ENCODE measurements at places on chromosomes 6 and 20.

DNA sequence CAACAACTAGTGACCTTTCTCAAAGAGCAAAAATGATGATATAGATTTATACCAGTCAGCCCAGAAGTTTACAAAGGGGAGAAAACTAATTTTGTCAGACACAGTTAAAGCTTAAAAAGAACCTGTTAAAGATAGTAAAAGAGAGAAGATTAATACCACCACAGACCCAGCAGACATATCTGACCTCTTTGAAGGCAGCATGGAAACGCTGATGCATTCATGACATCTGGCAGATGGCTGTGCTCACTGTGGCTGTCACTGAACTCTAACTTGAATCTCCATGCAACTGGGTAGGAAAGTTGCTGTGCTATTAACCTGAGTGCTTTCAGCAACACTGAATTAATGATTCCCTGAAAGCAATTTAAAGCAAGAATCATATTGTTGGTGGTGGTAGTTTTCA is 159.8 kb upstream of the PRDM1 start:
- no peak for DNase-seq

DNA sequence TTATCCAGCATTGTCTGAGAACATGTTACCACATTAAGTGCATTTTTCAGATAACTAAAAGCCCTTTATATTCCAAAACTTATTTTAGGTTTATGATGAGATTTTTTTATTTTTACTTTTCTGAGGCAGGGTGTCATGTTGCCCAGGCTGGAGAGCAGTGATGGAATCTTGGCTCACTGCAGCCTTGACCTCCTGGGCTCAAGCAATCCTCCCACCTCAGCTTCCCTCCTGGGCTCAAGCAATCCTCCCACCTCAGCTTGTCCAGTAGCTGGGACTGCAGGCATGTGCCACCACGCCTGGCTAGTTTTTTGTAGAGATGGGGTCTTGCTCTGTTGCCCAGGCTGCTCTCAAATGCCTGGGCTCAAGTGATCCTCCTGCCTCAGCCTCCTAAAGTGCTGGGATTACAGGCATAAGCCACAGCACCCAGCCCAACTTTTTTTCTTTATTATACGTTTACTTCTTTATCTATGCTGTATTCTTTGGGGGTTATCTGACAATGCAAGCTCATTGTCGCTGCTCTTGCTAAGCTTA is 6.2 kb downstream of the DYNLT1 start:
- DNase-seq, result no peak

DNA sequence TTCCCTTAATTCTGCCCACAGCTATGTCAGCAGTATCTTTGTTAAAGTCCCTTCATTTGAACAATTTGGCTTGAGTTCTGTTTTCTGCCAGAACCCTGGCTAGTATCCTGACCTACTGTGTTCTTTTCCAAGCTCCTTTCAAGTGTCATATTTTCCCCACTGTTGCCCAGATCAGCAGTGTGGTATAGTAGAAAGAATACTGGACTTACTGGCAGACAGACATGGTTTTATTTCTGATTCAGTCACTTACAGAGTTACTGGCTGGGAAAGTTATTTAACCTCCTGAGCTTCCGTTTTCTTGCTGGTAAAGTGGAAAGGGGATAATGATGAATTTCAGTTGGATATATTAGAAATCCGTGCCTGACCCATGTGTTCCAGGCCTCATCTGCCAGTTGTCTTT is 39.8 kb upstream of the RAB23 start:
- DNase-seq, result no peak

DNA sequence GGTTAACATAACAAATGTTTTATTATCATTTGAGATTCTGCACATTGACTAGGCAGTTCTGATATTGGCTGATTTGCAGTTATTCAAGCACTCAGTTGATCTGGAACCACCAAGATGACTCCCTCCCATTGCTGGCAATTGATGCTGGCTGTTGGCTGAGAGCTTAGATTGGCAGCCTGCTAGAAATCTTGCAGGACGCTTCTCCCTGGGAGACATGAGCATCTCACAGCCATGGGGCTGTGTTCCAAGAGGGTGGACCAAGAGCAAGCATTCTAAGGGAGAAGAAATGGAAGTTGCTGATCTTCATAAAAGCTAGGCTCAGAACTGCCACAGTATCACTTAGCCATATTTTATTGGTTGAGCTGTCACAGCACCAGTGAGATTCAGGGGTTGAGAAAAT is 233.4 kb upstream of the ID4 start:
- no peak for DNase-seq

DNA sequence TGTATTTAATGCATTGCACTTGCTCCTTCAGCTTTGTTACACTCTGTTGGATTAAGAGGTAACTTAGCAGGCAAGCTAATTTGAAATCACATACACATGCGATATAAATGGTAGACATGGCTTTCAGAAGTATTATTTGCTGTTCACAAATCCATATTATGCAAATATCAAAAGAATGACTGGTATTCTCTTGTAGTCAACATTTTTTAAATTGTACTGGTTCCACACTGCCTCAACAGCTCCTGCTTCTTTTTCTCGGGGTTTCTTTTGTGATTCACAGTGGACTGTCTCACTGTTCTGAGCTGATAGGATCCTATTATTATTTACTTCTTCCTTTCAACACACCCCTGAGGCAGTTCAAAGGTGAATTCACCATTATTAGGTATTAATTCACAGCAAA is 927.4 kb downstream of the KIF16B start:
- no peak for DNase-seq

DNA sequence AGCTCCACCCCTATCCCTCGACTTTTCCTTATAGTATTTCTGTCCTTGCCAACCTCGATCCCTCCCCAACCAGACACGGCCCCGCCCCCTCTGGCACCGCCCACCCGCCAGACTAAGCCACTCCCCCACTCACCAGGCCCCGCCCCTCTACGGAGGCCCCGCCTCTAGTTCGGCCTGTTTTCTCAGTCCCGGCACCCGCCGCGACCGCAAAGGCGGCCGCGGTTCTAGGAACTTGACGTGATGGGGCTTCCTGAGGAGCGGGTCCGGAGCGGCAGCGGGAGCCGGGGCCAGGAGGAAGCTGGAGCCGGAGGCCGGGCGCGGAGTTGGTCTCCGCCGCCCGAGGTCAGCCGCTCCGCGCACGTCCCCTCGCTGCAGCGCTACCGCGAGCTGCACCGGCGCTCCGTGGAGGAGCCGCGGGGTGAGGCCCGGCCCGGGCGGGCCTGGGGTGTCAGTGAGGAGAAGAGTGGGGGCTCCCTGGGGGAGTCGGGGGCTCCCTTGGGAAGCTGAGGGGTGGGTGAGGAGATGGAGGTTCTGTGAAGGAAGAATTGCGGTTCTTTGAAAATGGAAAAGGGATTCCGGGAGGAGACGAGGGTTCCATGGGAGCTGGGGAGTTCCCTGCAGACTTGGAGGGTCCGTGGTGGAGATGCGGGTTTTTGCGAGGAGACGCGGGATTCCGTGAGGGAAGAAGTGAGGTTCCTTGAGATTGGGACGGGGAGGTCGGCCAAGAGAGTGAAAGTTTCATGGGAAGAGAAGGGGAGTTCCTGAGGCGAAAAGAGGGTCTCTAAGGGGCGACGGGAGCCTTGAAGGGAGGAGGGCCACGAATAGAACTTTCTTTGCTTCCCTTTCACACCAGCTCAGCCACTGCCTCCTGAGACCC is at the start of gene ACSS2:
ACSS2 (plus strand) TSS at position 207 of the 877 bp plus-strand sequence; CDS start at position 241, 34 bp downstream.
- DNase-seq, result peak; percentile 97

- peak; percentile 47 for DNase-seq
Observed at GRCh38 chr6:104682722-104683643, 176.7 kb downstream of the HACE1 start.

DNA sequence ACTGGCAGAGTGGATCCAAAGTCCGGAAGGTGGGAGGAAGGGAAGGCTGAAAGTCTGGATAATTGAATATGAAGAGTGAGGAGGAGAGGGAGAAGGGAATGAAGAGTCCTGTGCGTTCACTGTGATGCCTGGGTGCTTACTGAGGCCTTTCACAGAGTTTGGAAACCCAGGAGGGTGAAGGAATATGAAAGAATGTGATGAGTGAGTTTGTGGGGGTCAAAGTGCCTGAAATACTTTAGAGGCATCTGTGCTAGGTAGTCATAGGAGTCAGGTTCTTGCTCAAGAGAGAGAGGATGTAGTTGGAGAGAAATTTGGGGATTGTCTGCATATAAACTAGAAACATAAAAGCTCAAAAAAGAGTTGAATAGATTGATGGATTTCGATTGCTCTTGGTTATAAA is 20.7 kb downstream of the NKX2-4 start:
- DNase-seq, result no peak

DNA sequence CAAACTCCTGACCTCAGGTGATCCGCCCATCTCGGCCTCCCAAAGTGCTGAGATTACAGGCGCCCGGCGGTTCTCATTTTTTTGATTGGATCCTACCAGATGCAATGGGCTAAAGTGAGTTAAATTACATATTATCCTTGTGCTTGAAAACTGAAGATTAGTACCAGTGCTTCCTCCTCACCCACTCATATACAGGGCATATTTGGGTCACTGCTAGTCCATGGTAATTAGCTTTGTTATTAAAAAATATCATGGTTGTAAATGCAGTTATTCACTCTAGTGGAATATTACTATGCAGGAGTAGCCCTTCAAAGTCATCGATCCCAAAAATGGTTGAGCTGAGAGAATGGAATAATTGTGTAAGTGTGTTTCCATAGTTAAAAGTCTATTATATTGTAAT is 26.5 kb downstream of the ZNF292 start:
- DNase-seq, result no peak

GRCh38 chr6:166405386-166405785 is 22.6 kb upstream of the MPC1 start:
- no peak for DNase-seq

GRCh38 chr6:27407153-27407814 is 18.7 kb downstream of the ZNF391 start:
- DNase-seq, result no peak

DNA sequence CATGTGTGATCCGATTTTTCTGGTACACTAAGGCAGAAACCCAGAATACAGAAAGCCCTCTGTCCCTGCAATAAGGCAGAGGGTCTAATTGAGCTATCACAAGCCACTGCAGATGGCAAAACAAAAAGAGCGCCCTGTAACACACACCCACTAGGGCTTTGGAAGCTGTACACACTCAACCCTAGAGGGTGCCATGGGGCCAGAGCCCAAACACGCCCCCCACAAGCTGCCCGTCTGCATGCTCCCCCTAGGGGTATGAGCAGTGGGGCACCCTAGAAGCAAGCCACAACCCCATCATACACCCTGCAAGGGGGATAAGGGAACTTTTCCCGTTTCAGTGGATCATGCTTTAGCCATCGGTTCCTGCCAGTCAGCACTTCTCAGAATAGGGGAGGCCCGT is 62.2 kb upstream of the PDE10A start:
- DNase-seq, result peak; percentile 66

GRCh38 chr20:62694868-62695267 is 13.8 kb upstream of the NTSR1 start:
- DNase-seq, result no peak

GRCh38 chr6:138847884-138848283 is 52.0 kb downstream of the ECT2L start:
- no peak for DNase-seq

DNA sequence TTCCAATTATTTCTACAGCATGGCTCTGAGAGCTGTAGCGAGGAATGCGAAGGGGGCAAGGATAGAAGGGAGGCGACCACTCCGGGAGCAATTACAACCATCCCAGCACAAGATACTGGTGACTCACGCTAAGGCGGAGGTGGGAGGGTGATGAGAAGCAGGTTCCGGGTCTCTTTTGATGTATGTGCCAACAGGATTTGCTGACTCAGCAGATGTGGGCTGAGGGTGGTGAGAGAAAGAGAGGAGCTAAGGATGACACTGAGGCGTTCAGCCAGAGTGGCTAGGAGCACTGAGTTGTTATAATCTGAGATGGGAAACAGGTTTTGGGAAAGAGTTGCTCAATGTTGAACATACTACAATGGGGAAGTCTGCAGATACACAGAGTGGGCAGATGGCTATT is 9.3 kb upstream of the TXNDC5 start:
- DNase-seq, result no peak

DNA sequence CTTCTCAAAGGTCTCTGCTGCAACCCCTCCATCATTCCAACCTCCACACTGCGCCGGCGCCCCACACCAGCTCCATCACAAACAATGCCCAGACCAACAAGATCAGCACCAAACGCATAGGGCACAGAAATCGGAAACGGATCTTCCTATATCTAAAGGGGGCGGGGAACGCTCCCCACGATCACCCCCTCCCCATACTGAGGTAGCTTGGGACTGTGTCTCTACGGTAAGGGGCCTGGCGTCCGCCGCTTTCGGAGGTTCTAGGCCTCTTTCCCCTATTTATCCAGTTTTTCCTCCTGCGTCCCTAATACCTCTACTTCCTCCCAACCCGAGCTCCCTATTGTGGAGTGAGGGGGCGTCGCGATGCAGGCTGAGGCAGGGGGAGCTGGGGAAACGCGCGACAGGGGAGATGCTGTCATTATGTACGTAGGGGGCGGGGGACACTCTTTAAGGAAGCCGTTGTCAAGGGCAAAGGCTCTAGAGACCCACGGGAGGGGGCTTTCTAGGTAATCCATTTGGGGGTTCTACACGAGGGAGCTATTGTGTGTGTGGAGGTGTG is 909 bp downstream of the DNAAF9 start:
- DNase-seq, result peak; percentile 48

DNA sequence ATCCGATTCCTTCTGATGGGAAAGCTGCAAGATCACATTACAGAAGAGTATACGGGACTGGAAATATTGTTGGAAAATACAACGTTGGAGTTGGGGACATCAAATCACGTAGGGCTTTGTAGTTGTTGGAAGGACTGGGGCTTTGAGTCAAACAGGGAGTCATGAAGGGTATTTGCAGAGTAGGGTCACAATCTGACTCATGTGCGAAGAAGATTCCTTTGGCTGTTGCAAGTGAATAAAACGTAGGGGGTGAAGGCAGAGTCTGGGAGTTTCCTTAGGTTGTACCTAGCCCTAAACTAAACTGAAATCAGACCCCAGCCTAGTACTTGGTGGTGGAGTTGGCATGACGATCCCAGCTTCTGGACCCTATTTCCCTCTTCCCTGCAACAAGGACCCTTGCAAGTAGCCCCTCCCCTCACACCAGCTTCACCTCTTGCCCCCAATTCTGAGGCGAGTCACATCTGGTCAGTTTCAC is 32.3 kb downstream of the SNX5 start:
- no peak for DNase-seq

GRCh38 chr6:1910621-1911407 is 301.1 kb downstream of the FOXC1 start:
- DNase-seq, result no peak

GRCh38 chr6:6545616-6546317 is 42.8 kb upstream of the LY86 start:
- DNase-seq, result peak; percentile 22

DNA sequence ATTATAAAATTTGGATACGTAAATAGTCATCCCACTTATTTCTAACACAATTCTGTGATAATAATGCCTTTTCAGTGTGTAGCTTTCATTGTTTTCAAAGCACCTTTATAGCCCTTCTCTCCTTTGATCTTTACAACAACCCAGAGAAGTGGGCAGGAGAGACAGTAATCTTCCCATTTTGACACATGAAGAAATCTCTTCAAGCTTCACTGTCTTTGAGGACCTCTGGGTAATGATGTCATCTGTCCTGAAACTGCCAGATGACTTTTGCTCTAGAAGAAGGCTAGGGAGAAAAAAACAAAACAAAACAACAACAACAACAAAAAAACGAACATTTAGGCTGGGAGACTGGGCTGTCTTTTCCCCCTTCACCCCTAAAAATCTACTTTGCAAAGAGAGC is 203.0 kb downstream of the KCNQ5 start:
- DNase-seq, result no peak

- no peak for DNase-seq
Observed at GRCh38 chr6:17432356-17432755, 39.0 kb downstream of the CAP2 start.

GRCh38 chr20:17380801-17381200 is 150.4 kb downstream of the BFSP1 start:
- DNase-seq, result no peak

- DNase-seq, result no peak
Observed at GRCh38 chr6:82750556-82750955, 315.1 kb downstream of the UBE3D start.

- no peak for DNase-seq
Observed at GRCh38 chr20:41854765-41855164, 236.6 kb upstream of the CHD6 start.
